ENCODE measurements at places on chromosomes 16 and 17.
A peak's percentile ranks its signal among the peaks of the same experiment; 100 is the strongest.

DNA sequence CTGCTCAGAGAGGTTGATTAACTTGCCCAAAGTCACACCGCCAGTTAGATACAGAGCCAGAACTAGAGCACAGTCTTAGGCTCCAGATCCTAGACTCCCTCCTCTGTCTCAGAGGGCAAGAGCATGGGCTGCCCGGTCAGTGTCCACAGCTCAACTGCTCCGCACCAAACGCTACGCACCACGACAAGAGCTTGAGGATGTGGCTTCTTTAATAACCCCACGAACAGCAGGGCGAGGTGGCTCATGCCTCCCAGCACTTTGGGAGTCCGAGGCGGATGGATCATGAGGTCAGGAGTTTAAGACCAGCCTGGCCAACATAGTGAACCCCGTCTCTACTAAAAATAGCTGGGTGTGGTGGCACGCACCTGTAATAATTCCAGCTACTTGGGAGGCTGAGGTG, 21.4 kb downstream of the FA2H start:
- no peak for DNase-seq

GRCh38 chr16:23397464-23397863, 55.5 kb downstream of the COG7 start:
- DNase-seq = no peak

- no peak for DNase-seq
These were observed 227.3 kb downstream of the COPRS start for GRCh38 chr17:31631766-31632165.

GRCh38 chr16:55152875-55153390, 171.1 kb upstream of the IRX6 start:
- peak; percentile 42 for DNase-seq

- no peak for DNase-seq
These were observed 262.4 kb upstream of the CDH8 start for GRCh38 chr16:62298600-62298999.

- no peak for DNase-seq
These were observed 146.7 kb upstream of the SHISA6 start for GRCh38 chr17:11094331-11094730.

DNA sequence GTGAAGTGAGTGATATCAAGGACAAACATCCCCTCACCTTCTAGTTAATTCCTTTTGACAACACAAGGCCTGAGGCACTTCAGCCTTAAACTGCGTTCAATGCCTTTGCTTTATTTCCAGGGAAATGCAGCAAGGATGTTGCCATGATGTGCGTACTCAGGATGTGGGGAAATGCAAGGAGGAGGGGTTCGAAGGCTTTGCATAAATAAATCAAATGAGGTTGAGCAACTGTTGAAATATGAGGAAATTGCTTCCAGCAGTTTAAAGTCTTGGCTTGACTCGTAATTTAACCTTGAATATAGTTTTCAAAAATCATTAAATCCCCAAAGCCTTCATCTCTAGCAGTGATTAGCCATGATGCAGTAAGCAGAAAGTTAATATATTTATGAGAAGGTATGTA, 81.8 kb upstream of the CCL2 start:
- DNase-seq = peak; percentile 77

DNA sequence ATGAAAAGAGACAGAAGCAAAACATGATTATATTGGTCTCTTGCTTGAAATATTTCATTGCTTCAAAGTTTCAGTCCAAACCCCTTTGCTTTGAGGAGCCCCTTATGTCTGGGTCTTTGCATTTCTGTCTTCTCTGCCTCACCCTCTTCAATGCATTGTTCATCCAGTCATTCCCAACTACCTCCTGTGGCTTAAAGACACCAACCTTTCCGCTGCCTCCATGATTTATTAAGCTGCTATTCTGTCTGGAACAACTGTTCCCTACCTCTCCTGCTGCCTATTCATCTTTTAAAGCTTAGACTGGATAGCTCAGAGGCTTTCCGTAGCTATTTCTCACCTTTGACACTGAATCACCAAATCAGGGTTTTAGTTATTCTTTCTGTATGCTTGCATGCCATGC, 2.3 kb downstream of the KRTAP3-2 start:
- no peak for DNase-seq

GRCh38 chr16:64012166-64012565, 1109.7 kb downstream of the CDH11 start:
- peak; percentile 34 for DNase-seq

DNA sequence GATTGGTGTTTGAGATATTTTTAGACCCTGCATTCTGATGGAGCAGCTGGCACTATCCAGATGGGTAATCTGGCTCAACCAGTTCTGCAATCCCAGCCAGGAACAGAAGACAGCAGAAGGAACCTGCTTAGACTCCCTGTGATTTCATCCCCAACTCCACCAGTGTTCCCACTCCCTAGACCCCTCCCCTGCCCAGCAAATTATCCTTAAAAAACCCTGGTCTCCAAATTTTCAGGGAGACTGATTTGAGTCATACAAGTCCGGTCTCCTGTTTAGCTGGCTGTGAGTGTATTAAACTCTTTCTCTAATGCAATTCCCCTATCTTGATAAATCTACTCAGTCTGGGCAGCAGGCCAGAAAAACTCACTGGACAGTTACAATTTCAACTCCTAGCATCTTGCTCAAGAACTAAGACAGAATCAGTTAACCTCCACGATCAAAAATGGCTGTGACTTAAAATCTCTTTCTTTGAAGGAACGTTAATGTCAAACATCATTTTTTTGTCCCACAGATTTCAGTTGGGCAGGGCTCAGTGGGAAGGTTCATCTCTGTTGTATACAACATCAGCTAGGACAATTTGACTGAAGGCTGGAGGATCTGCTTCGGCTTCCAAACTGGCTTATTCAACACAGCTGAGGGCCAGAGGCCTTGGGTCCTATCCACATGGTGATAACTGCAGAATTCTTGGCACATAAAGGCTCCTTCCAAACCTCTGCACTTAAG, 4.9 kb upstream of the RBL2 start:
- peak; percentile 35 for DNase-seq

GRCh38 chr17:9370467-9370866, 205.2 kb downstream of the STX8 start:
- DNase-seq = peak; percentile 61

DNA sequence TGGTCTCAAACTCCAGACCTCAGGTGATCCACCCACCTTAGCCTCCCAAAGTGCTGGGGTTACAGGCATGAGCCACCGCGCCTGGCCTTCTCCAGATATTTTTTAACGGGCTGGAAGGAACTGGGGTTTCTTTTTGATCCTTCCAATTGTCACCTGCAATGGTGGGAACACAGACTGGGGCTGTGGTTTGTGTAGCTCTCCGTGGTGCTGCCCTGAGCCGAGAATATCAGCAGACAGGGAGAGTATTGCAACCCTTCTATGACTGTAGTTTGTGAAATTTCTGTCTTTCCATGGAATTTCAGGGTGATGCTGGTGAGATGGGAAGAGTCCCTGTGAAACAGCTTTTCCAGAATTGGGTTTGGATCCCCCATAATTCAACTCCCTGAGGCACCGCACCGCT, 263.5 kb downstream of the ENGASE start:
- no peak for DNase-seq

DNA sequence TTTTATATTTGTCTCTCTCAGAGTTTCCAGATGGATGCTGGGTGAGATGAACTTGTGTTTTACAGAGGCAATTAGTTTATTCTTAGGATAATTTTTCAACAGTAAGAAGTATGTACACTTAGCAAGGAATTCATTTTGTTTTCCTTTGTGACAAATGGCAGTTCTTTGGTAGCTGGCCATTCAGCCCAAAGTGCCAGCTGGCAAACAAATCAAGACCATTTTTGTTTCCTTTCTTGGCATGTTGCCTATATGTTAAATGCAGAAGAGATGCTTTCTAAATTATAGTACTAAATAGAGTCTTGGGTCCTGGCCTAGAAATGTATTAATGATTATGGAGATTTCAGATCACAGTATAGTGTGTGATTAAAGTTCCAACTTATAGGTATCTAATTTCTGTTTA, 337.1 kb downstream of the CNTNAP4 start:
- DNase-seq = no peak

DNA sequence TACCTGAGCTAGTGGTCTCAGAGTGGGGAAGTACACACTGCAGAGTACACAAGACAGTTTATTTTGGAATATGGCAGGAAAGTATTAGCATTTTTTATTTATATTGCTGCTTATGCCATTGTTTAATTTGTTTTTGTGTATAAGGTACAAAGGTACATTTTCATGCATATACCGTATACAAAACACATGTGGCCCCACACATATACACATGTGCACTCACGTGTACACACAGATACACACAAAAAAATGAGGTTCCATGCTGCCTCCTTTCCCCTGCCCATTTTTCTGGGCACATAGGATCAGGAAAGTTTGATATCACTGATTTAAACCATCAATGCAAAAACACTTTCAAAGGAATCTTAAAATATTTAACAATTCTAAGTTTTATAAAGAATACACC, 12.9 kb downstream of the IGSF6 start:
- no peak for DNase-seq

DNA sequence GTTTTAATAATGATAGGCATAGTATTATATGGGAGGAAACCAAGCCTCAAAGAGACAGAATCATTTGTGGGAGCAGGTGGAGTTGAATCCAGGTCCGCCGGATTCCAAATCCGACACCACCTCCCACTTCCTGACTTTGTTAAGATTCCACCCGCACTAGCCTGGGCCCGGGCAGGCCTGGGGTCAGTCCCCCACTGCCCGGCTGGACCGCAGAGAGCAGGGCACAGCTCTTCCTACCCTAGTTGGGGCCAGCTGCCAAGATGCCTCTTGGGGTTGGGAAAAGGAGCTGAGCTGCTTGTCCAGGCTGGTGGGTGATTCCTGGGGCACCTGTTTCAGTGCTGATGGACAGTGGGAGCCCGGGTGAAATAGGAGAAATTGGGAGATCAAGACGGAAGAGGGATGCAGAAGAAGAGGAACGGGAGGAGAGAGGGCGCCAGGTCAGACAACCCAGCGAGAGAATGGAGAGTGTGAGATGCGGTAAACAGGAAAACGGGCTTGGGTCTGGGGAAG, 53.9 kb downstream of the OR1D5 start:
- DNase-seq = no peak

- no peak for DNase-seq
These were observed 18.0 kb downstream of the FOXF1 start for GRCh38 chr16:86528061-86528929.

GRCh38 chr16:11229906-11230305, 26.1 kb downstream of the SOCS1 start:
- DNase-seq = no peak

DNA sequence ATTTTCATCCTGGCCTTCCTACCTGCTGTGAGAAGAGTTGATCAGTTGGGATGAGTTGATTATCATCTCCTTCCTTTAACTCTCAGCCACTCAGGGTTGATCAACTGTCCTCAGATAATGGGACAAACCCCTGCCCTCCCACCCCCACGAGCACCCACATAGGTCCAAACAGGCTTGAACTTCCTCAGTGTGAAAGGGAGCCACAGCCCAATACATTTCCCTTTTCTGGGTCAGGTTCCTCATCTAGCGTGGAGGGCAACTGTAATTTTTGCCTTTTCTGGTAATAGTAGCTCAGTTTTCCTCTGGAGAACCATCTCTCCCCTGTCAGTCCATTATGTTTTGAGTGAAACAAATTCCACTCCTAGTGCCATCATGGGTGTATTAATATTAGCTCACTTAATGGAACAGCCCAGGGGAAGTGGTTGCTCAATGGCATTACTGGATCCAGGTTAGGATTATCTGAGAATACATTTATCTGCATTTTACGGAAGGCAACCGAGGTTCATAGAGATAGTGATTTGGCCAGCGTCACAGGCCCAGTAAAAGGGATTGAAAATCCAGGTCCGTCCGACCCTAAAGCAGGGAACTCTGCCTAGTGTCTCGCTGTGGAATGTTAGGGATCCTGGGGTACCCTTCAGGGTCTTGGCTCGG, 476 bp upstream of the LPCAT2 start:
- DNase-seq = no peak

- DNase-seq = peak; percentile 73
These were observed at the start of gene HOXB2 for GRCh38 chr17:48545022-48545375. HOXB2 (minus strand) TSS chr17:48545109; CDS start chr17:48544911, 198 bp downstream.

DNA sequence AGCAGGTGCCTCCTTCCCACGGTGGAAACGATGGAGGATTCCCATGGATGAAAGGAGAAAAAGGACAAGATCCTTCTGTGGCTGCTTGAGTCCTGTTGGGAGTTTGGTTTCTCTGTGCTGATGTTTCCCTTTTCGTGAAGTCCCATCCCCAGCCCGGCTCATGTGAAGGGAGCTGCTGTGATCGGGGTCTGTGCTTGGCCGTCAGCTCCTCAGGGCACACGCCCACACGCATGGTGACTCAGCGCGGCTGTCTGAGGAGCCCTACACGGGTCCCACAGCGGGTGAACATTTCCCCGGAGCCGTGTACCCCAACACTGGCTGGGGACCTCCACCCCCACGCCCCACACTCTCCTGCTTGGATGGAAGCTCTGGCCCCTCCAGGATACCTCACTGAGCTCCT, 44.5 kb upstream of the SSTR5 start:
- no peak for DNase-seq

GRCh38 chr16:68660359-68660795, 15.3 kb downstream of the CDH3 start:
- peak; percentile 80 for DNase-seq

GRCh38 chr16:67244387-67245185, 2.7 kb downstream of the FHOD1 start:
- DNase-seq = peak; percentile 91

DNA sequence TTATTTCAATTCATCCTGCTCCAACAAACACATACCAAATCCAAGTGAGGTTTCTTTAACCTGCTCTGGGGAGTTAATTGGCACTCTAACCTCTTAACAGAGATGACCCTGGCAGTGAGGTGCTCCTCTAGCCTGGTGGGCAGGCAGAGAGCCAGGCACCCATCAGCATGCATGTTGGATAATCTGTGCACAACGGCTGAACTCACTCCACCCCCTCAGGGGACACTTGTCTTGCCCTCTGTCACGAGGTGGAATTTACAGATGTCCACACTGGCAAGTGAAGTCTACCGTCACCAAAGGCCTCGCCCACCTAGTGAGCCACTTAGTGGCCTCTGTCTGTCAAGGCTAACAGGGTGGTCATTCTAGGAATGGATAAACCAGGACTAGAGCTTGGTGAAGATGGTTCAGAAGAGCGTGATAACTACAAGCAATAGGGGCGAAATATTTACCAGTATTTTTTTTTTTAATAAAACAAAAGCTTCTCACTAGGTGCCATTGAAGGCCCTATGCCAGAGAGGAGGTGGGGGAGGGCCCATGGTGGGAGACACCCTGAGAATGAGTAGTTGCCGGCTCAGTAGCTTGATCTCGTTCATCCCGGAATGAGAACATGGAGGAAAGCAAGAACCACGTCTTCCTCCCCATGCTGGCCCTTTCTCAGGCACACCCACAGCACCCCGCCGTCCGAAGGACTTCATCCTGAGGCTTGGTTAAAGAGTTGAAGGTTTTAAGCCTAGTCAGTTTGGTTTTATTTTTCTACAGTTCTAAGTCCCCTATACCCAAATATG, 25.2 kb downstream of the PLD6 start:
- no peak for DNase-seq

DNA sequence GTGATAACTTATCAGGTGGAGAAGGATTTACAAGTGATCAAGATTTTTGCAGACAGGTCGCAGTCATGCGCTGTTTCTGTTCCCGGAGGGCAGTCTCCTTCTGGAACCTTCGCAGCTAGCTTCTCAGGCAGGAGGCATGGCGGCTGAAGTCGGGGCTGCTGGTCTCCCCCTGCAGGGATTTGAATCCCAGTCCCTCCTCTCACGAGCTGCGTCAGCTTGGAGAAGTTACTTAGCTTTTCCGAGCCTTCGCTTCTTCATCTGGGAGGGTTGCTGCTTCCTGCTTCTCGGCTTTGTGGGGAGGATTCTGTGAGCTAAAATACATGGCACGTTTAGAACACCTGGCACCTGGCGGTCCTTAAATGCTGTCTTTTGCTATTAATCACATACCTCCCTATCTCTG, 287.8 kb upstream of the FOXF1 start:
- DNase-seq = peak; percentile 82

- DNase-seq = no peak
These were observed 55.8 kb downstream of the ACTG1 start for GRCh38 chr17:81456798-81457197.
